ENCODE measurements at places on chromosomes 12 and 14.

DNA sequence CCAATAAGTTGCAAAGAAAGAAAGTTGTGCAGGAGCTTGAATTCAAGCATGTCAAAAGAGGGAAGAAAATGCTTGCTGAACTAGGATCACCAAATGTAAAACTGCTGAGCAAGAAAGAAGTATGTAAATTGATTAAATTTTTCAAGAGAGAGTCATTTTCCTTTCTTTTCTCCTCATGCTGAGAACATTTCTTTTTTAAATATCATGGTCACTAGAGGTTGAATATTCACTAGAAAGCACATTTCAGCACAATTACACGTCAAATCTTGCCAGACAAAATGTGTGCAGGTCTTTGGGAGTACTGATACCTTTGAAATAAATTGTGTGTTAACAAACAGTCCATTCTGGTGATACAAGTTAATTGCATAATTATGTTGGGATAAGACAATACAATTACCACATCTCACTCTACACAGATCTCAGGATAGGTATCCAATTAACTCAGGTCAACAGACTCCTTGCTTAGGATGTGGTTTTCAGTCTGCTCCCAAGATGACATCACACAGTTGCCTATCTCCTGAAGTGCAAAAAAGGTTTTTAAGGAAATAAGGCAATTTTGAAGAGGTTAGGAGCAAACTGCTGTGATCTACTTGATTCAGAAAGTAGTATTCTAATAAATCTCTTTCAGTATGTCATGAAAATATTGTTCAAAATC, 862.2 kb downstream of the RPS29 start:
- DNase-seq: no peak

- DNase-seq: no peak
Measured at GRCh38 chr14:35221462-35221861, 70.7 kb upstream of the PSMA6 start.

DNA sequence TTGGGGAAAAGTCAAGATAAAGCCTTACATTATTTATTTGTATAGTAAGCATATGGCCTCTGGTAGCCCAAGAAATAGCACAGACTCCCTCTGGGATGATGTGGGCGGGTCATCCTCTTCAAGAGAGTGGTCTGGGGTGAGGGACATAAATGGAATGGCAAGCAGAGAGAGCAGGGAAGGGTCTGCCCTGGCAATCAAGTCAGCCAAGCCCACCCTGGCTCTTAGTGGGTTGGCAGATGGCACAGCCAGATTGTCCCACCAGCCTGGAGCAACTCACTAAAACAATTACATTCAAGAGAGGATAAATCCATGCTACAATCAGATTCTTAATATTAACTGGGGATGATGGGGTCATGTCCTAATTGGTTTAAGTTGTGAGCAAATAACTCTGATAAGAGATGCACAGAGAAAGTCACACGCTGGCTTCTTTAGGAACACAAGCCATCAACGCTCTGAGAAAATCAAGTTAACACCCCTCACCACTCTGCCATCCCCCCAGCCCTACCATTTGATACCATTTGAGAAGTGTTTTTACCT, 2.8 kb upstream of the PELI2 start:
- no peak for DNase-seq

- no peak for DNase-seq
Measured at GRCh38 chr12:30914986-30915591, 11.5 kb upstream of the TSPAN11 start.

- no peak for DNase-seq
Measured at GRCh38 chr12:101379149-101379548, 28.4 kb downstream of the ARL1 start.

DNA sequence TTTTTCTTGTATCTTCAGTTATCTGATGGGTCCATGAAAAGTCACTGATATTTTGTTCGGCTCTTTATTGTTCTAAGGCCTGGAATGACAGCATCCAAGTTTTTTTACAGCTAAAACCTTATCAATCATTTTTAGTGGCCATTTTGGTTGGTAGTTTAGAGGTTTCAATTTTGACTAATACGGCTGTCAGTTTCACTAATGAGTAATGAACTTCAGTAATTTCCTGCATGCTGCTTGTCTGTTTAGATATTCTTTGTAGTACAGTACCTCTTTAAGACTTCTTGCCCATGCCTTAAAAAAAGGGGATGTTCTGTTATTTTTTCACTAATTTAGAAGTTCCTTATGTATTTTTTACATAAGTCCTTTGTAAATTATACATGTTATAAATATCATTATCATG, 176.7 kb downstream of the LRFN5 start:
- DNase-seq: no peak

GRCh38 chr12:124586756-124587155, 19.3 kb upstream of the NCOR2 start:
- no peak for DNase-seq

GRCh38 chr14:71362920-71363584, 455.8 kb downstream of the PCNX1 start:
- no peak for DNase-seq

DNA sequence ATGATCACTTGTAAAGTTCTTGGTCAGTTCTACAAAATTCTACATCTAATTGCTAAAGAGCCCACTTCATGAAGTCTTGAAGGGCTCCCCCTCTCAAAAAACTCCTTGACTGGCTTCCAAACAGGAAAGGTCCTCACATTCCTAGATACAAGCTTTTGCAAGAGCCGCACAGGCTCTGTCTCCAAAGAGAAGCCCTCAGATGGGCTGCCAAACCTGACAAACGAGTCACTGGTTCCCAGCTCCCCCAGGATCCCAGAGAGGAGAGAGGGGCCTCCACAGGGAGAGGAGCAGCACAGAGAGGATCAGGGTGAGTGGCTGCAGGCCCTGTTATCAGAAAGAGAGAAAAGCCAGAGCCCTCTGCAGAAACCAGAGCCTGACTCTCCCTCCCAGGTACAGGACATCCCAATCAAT, 5.8 kb downstream of the NID2 start:
- DNase-seq: no peak

DNA sequence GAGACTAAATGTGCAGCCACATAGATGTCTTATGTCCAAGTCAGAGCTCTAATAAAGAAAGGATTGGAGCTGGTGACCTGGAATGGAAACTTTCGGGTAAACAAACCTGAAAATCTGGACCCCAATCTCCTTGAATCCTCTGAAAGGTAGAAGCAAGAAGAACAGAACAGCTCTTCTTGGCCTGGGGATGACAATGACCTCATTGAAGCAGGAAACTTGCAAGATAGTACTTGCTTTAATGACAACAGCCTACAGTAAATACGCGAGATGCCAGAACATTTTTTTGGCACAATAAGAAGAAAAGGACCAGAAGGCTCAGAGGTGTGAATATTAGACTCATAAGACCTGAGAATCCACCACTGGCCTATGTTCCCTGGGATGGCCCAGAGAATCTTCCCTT, 4.1 kb upstream of the PRIMA1 start:
- DNase-seq: no peak

DNA sequence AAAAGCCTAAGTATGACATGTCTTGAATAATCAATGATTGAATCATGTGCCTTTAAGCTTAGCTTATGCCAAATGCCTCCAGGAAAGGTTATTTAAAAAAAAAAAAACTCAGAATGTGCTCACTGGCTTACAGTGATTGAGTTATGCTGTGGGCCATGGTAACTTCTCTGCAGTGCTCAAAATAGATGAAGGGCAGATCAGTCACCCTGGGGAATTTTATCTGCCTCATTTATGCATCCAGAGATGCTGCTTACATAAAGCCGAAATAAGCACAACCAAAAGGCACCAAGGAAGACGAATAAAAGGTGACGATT, 118.7 kb upstream of the MDM1 start:
- no peak for DNase-seq

DNA sequence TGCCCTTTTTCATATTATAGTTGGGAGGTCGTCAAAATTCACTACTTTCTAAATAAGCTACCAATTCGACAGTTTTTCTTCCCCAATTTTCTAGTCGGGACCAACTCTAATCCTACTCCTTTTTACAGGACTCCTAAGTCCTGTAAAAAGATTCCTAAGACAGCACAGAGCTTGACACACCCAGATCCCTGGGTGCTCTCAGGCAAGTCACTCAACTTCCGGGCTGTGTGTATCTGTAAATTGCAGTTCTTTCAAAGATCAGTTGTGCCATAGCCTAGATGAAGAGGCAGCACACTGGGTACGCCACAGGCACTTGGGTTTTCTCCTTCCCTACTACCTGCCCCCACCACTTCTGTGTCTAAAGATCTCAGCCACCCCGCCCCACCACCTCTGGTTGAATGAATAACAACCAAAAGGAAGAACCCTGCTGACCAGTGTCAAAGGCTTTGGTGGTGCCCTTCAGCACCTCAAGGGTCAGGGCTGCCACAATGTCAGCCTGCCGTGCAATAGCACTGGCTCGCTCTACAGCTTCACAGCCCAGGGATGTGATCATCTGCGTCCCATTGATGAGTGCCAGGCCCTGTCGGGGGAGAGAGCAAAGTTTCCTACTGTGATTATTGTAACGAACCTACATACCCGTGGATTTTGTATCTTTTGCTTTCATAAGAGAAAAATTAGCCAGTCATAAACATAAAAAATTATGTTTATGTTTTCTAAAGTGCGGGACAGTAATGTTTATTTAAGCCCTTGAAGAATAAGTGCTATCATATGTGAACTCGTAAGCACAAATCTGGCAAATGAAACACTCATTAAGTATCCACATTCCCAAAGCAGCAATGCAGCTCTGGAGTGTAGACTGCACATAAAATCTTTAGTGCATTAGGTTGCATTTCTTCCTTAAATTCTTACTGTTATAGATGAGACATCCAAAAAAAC, 9.2 kb downstream of the HAL start:
- DNase-seq: no peak

GRCh38 chr14:21322716-21323115, 42.8 kb downstream of the RPGRIP1 start:
- DNase-seq: no peak

- no peak for DNase-seq
Measured at GRCh38 chr12:42789808-42790760, 200.5 kb upstream of the PRICKLE1 start.

DNA sequence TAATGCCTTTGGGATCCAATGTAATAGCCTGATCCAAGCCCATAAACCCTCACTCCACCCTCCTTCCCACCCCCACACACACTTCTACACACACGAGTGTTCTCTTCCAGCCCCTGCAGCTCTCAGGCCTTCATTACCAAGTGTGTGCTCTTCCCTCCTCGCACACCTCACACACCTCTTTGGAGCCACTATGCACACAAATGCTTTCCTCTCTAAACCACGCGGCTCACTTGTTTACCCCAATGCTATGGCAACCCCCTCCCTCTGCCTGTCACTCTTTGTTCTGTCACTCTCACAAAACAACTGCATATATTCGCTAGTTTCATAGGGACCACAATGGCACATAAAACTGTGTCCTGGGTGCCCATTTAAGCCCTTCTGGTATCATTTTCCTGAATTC, 35.1 kb downstream of the PPP2R5E start:
- no peak for DNase-seq

GRCh38 chr12:43501703-43502102, 50.3 kb downstream of the ADAMTS20 start:
- peak; percentile 10 for DNase-seq

DNA sequence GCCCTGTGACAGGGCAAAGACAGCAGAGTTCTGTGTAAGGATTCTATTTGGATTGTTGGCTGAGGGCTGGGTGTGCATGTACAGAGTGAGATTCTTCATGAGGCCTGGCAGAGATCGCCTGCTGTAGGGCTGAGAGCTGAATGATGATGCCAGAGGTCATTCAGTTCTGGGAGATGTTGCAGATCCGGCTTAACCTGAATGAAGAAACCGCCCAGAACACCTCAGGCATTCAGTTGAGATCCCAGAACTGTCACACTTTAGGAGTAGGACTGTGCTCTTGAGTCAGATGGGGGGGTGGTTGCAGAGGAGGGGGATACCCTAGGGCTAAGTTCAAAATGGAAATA, 5.8 kb upstream of the EVL start:
- DNase-seq: no peak

GRCh38 chr14:90111895-90112534, 50.2 kb downstream of the KCNK13 start:
- no peak for DNase-seq

DNA sequence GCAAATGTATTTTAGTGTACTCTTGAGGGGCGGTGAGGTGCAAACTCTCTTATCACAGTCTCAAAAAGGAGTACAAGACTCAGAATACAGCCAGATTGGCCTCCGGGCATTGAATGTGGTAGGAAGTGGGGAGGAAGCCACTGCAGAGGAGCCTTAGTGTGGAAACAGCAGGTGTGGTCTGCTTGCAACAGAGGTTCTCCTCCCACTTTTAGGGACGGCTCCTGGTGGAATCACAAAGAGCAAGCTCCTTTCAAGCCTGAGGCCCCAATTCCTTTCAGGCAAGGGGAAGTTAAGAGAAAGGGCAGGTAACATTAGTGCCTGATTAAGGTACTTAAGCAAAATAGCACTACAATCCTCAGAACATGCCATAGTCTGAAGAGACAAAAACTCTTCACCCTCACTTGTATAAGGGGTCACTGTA, 23.7 kb upstream of the SLC2A3 start:
- DNase-seq: no peak
